Effector memory CD8-positive, alpha-beta T cell (primary cell): ENCODE measurements at places on chromosomes 2 and 18.
A peak's percentile ranks its signal among the peaks of the same experiment; 100 is the strongest.

DNA sequence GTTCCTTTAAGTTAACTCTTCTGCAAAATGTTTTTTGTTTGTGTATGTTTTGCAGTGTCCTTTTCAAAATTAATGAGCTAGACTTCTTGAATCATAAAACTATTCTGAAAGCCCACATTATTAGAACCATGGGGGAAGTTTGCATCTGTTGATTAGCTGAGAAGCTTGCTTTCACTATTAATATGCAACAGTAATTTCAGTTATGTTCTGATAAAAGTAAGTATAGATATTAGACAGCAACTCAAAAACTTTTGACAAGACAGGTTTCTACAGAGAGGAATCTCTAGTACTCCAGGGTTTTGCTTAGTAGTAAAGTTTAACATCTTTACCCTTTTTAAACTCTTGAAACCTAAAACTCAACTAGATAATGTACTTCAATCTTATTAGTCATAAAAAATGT, 147.8 kb downstream of the UBE2E3 start:
- DNase-seq, result no peak

GRCh38 chr2:204202253-204202652, 265.7 kb downstream of the ICOS start:
- DNase-seq, result no peak

- no peak for DNase-seq
Measured at GRCh38 chr18:31929273-31929672, 13.7 kb downstream of the TRAPPC8 start.

DNA sequence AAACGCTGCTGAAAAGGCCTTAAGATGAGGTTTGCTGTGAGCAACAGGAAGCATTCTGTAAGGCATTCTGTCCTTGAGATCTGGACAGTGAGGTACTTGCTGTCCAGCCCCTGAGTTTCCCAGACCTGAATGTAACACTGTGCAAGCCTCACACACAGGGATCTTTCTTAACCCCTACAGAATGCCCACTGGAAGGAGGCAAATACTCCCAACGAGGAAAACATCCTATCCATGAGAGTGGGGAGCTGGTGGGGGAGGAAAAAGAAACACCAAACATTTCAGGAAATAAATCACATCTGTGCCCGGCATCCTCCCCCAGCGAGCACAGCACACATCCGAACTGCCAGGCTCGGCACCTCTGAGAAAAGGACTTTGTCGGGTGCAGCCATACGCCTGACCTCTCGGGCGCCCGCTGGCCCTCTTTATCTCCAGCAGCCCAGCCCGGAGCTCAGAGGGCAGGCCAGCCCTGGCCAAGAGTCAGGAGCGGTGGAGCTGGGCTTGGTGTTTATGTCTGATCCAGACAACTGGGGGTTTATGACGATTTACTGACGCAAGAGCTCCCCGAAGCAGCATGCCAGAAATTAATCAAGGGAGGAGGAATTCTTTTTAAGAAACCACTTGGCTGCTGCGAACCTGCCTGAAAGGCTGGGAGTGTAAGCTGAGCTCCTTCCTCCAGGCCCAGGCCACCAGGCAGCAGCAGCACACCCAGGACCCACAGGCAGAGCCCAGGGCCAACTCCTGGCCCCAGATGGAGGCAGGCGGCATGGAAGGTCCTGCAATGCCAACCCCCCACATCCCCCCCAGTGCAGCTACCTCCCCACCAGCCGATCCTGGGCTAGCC, 72.2 kb downstream of the HDAC4 start:
- DNase-seq, result no peak

DNA sequence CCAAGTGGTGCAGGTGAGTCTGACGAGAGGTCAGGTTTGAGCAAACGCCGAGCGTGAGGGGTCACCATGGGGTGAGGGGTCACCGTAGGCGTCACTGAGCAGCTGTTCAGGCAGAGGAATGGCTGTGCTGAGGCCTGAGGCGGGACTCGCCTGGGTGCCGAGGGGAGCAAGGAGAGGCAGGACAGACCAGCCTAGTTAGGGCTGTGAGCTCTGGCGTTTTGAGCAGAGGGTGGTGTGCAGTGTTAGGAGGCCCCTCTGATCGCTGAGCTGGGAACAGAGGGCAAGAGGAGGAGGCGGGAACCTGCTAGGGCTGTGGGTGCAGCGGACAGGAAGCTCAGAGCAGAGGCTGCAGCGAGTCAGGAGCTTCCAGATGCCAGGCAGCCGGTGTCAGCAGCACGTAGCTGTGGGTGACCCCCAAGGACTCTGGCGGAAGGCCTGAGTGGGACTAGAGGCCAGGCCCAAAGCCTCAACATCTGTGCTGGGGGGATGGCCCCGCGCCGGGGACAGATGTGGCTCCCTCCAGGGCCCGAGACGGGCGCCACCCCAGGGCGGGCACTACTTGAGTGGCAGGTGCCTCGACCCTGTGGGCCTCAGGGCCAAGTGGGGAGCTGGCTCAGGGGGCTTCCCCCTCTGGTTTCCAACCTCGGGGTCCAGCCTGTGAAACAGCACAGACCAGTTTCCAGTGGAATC, 55.7 kb downstream of the KCNG2 start:
- no peak for DNase-seq

GRCh38 chr2:232502911-232503808, 15.5 kb upstream of the ECEL1 start:
- DNase-seq, result peak; percentile 21
